CD4-positive, CD25-positive, alpha-beta regulatory T cell (primary cell): ENCODE measurements at places on chromosomes 16 and 17. TPM values are rescaled to one million over a fixed set of nuclear protein-coding genes. Genes with fewer than 3 reads are reported as not detected.
A peak's percentile ranks its signal among the peaks of the same experiment; 100 is the strongest.

GRCh38 chr17:2158396-2158780 lies 103.5 kb downstream of the HIC1 start:
- no peak for DNase-seq

DNA sequence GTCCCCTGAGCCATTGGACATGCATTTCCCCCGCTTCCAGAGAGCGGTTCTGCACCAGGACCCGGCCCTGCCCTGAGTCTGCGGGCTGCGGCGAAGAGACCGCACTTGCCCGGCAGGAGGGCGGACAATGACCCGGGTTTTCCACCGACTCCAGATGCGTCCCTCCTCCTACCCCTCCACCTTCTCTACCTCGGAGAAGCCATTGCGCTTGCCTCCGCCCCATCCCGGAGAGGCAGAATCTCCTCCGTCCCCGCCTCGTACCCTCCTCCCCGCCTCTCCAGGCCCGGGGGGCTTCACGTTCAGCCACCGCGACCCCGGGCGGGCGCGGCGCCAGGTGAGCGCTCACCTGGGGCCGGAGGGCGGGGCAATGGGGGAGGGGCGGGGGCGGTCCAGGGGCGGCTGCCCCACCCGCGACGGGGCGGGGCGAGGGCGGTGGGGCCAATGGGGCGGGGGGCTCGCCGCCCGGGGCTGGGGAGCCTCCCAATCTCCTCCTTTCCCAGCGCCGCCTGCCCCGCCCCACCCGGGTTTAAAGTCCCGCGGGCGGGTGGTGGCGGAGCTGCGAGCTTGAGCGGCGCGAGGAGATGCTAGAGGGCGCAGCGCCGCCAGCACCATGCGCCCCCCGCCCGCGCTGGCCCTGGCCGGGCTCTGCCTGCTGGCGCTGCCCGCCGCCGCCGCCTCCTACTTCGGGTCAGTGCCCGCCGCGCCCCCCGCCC lies at the start of gene WNT9B:
TSS of gene WNT9B (plus strand) at position 555 of the 713 bp plus-strand sequence. CDS start at position 611, 56 bp downstream.
- no peak for DNase-seq

GRCh38 chr17:43599835-43600234 lies 53.7 kb upstream of the ETV4 start:
- no peak for DNase-seq

DNA sequence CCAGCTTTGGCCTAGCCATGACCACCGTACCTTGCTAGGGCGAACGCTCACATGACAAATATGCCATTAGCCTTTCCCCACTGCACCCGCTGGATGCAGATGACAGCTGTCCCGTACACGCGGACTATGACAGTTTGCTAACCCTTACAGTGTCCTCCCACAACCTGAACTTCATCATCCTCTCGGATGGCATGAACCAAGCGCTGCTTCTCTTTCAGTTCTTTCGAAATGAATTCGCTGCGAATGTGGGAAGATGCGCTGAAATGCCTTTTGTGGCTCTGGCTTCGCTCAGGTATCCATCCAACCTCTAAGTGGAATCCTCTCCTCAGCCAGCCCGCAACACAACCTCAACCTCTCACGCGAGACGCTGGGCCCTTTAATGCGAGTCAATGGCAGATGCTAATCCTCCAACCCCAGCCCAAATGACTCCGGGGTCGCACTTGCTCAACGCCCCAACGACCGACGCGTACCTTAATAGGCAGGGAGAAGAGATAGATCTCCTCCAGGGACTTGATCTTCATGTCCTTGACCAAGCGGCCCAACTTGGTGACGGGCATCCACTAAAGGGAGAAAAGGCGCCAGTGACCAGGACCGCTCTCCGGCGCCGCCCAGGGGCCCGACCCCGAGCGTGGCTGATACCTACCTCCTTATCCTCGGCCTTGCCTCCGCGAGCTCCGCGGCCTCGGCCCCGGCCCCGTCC lies 670 bp downstream of the RPS2 start:
- DNase-seq, result peak; percentile 49

The PRSS33 gene
- not detected for total RNA-seq

The GPR179 gene
- 0.07 TPM for total RNA-seq

- peak; percentile 15 for DNase-seq
These were observed at the start of gene BMERB1 for GRCh38 chr16:15434425-15435215. Gene BMERB1 (plus strand): TSS chr16:15434588. CDS start chr16:15434654, 66 bp downstream.

- no peak for DNase-seq
These were observed 91.9 kb upstream of the CBX4 start for GRCh38 chr17:79930877-79931816.

DNA sequence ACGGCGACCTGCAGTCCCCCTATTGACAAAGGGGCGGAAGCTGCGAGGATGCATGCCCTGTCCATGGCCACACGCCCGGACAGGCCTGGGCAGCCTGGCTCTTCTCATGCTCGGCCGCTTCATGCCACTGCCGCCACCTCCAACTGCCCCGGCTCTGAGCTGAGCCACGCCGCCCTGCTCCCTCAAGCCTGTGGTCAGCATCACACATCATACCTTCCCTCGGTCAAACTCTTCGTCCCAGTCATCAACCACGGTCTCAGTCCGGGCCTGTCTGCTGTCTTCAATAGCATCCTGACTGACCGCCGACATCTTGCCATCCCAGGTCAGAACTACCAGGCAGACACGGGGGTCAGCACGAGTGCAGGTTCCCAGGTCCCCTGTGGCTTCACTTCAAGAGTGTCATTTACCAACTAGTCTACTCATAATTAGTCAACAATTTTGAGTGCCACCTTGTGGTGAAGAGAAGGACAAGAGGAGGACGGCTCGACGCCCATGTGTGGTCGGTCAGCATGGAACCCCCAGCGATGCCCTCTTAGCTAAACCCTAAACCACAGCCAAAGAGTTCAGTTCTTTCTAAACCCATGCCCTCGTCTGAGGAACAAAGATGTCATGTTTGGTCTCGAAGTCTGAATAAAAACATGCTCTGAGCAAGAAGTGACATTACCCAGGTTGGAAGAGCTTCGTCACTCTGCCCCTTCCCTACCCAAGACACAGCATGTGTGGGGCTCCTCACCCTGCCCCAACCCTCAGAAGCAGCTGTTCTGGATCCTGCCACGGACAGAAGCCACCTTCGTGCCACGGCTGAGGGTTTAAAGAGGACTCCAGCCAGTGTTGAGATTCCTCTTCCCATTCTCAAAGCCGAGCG lies 16.9 kb upstream of the CYTH1 start:
- peak; percentile 61 for DNase-seq

The DNAI2 gene
- 1.5 TPM for total RNA-seq

- no peak for DNase-seq
These were observed 70.4 kb upstream of the TANC2 start for GRCh38 chr17:62895320-62896301.

GRCh38 chr16:3690470-3690928 lies 26.8 kb downstream of the TRAP1 start:
- DNase-seq, result peak; percentile 65

The DOK4 gene
- 1.8 TPM for total RNA-seq

GRCh38 chr17:80220054-80220735 lies at the start of the genes SGSH and SLC26A11:
Gene SGSH (minus strand): TSS chr17:80220333. CDS start chr17:80220313, 20 bp downstream.
Gene SLC26A11 (plus strand): TSS chr17:80220427. CDS start chr17:80221561, 1,134 bp downstream.
- DNase-seq, result peak; percentile 56

DNA sequence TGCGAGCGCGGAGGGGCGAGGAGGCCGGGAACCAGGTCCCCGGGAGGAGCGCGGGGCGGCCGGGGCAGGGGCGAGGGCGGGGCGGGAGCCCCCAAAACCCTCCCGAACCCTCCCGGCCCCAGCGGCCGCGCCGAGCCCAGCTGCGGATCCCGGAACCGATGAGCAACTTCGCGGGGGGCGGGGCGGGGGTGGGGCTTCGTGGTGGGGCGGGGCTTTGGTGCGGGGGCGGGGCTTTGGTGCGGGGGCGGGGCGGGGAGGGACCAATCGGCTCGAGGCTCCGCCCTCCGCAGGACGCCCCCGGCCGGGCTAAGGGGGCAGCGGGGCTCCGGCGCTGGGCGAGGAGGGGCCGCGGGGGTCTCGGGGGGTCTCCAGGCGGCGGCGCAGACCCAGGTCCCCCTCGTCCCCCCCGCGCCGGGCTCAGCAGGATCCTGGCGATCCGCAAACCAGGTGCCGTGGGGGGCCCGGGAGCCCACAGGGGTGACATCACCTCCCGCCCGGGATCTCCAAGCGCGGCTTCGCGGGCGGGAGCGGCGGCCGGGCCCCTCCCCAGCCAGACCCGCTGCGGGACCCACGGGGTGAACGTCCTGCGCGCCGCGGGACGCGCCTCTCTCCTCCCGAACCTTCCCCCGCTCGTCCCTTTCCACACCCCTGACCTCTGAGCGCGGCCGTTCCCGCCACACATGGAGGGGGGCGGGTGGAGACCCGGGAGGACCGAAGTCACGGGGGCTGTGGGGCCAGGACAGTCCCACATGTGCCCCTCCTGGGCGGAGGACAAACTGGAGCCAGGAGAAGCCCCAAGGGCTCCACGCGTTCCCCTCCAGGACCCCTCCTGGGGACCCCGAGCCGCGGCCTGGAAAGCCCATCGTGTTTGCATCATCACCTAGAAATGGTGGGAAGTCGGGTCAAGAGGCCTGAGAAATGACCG lies at the start of gene ABR:
TSS of gene ABR (minus strand) at position 164 of the 925 bp plus-strand sequence. CDS start 254 bp downstream, outside the sequence.
- DNase-seq, result peak; percentile 57

GRCh38 chr17:22277595-22277994 lies 585.3 kb downstream of the KCNJ18 start:
- DNase-seq, result no peak

The PROCA1 gene
- 5.3 TPM for total RNA-seq

DNA sequence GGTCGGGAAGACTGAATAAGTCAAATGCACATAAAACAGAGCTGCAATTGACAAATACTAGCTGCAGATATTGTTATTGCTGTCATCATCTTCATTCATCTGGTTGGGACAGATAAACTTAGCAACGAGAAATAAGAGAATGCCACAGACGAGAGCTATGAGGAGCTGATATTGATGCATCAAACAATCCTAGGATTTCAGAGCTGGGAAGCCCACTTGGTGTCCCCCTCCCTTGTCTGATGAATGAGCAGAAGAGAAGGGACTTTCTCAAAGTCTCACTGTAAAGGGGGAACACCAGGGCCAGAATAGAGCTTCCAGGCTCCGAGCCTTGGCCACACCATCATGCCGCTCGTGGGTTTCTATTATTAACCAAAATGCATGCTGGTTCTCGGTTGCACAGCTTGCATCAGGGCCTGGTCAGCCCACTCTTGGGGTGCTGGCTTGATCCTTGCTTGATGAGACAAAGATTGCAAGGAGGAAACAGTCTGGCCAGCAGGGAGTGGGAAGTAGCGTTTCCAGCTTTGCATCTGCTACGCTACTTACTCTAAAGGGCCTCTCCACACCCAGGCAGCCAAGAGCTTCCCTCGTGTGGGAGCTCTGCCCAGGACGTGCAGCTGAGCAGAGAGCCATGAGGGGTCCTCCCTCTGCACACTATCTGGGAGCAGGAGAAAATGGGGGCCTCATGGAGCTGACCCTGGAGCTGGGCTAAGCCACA lies 28.4 kb upstream of the EMP2 start:
- DNase-seq, result no peak

DNA sequence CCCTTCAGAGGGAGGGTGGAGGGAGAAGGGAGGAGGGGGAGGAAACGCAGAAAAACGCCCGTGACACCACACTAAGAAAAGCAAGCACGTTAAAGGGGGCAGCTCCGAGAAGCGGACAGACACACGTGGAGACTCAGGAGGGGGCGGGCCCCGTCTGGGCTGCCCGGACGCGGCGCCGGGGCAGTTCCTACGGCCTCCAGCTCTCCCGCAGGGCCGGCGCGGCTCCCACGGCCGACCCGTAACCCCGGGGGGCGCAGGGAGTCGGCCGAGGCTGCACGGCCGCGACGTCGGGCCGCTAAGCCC lies 362 bp downstream of the KLHDC4 start:
- peak; percentile 89 for DNase-seq

- no peak for DNase-seq
These were observed 69.0 kb downstream of the KCNJ12 start for GRCh38 chr17:21445091-21445650.

DNA sequence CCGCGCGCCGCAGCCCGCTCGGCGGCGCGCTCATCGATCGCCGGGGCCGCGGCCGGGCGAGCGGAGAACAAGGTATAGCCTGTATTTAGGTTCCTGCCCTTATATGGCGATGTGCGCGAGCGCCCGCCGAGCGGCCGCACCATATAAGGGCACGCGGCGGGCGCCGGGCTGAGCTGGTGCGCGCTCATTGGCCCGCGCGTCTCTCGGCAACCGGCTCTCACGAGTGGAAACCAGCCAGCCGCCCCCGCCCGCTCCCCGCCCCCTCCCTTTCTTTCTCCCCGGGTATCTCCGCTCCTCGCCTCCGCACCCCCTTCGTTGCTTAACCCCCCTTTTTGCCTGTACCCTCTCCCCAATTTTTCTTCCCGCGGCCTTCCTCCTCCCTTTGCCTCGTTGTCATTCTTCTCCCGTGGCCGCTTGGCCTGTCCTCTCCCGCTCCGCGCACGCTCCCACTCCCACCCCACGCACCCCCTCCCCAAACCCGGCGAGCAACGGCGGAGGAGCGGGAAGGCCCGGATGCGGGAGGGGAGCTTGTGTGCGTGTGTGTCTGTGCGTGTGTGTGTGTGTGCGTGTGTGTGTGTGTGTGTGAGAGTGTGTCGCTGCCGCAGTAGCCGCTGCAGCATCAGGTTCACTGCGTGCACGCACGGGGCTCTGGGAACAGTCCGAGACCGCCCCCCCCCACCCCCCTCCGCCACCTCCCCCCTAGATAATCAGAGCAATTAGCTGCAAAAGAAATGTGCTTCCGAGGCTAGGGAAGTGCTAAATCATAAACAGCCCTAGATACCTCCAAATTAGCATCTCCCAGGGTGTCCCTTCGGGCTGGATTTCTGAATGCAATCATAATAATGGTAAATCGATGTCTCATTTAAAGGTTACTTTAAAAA lies 13.5 kb upstream of the CBX8 start:
- peak; percentile 80 for DNase-seq

DNA sequence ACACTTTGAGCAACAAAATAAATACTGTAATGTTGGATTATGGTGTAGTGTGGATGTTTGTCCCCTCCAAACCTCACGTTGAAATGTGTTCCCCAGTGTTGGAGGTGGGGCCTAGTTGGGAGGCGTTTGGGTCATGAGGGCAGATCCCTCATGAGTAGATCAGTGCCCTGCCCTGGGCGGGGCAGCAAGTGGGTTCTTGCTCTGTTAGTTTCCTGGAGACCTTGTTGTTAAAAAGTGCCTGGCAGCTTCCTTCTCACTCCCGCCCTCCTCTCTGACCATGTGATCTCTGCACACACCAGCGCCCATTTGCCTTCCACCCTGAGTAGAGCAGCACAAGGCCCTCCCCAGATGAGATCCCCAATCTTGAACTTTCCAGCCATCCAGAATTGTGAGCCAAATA lies 67.7 kb downstream of the MPRIP start:
- DNase-seq, result peak; percentile 11

DNA sequence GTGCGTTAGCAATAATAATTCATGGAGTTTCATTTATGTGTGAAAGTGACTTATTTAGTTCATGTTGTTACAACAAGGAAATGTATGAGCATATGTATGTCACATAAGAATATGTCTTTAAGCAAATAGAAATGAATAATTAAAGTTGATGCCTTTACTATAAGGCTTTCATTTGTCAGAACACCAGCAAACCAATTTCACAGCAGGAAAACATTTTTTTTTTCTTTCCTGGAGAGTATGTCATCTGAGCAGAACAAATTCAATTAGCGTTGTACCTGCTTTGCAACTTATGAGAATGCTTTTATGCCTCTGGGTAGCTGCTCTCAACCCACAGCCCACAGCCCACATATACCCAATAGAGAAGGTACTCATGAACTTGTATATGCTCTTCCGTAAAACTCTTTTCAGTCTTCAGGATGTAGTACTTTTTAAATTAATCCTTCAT lies 26.3 kb upstream of the APOH start:
- DNase-seq, result no peak
